ENCODE measurements at places on chromosomes 2 and 18.

DNA sequence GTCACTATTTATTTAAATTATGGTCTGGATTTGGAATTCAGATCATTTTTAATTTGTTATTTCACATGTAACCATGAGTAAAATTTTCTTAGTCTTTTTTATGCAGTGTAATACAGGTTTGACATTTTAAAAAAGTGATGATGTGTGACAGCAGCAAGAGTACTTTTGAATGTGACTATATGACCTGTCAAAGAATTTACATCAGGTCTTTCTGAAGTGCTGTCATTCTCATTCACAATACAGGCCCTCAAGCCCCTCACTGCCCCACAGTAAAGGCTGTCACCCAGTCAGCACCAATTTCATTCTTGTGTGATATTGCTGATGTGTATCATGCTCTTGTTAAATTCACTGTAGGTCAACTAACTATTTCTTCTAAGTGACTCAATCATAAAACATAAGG lies 364.2 kb downstream of the NUP35 start:
- DNase-seq: no peak

DNA sequence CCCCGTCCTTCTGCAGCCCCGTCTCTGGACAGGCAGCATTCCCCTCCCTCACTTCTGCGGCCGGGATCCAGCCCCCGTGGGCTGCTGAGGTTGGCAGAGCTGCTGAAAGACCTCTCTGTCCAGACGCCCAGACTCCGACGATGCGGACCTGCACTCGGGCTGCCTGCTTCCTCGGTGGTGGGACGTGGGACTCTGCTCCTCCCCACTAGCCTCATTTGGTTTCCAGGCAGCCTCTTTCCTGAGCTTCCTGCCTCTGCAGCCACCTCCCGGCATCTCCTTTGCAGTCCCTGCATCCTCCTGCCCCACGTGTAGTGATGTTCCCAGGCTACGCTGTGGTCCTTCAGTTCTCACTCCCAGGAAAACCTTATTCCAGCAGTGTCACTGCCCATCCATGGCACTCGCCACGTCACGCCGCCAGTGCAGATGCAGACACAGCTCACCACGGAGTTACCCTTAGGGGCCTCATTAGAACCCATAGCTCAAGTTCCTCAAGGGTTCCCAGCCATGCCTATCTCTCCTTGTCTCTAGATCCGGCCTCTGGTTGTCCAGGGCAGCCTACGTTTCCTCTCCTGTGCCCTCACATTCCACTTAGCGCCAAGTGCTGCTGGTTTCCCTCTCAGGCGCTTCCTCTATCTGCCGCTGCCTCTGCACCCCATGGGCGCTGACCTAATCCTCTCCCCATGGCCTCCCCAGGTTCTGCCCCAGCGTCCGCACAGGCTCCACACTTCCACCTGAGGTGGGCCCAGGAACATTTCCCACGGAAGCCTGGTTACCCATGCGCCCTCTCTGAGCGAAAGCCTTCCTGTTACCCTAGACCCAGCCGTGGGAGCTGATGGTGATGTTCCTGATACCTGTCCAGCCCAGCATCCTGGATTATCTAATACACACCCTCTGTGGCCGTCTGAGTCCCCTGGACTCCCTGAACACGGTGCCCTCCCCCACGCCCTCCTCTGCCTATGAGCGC lies 318.3 kb upstream of the MYT1L start:
- no peak for DNase-seq

DNA sequence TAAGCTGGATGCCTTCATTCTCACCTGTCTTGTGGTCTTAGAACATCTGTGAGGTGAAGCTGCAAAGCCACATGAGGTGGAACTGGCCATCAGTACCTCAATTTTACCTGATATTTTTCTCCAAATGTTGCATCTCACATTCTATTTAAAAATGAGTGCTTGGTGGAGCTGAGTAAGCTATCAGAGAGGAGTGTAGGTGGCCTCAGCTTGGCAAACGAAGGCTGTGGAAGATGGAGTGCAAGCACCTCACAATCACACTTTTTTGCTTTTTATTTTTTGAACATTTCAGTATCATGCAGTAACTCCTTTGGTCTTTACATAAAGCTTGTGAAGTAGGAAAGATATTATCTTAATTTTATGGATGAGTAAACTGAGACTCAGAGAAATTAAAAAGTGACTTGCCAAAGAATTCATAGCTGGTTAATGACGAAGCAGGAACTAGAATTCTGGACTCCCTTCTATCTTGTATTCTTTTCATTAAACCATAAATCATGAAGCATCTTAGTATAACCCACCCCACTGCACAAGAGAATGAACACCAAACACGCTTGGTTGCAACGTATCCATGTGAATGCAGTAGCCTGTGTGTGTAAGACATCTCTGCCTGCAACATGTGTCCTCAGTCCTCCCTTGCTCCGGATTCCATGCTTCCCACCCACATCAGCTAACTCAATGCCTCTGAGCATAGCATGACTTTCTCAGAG lies 27.2 kb downstream of the C2orf49 start:
- no peak for DNase-seq

DNA sequence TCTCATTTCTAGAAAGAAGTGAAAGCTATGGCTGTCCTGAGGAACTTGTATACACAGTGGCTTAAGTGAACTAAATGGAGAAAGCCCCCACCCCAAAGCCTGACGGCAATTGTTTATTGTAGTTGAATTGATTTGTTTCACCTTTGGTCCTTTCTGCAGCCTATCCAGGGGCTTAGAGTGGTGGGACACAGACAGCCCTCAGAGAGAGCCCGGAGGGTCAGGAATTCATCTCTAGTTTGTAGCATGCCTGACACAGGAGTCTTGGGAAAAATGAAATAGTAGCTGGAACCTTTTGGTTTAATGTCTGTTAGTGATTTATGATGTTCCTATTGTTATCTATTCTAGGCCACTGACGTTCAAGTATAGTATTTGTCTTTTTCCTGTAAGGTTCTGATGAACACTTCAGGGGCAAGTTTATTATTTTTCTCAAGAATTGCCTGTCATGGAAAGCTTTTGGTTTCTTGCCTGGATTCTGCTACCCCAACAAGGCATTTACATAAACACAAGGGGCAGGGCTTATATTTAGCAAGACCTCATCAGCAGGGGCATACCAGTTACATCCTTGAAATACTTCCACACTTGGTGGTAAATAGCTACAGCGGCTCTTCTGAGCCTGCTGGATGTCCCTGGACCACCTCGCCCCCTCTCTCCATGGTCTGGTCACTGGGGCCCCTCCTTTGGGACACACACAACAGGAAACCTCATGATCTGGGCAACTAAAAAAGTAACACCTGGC lies 44.4 kb downstream of the KCNE4 start:
- DNase-seq: no peak

GRCh38 chr2:220847006-220847405 lies 725.1 kb downstream of the EPHA4 start:
- DNase-seq: no peak

DNA sequence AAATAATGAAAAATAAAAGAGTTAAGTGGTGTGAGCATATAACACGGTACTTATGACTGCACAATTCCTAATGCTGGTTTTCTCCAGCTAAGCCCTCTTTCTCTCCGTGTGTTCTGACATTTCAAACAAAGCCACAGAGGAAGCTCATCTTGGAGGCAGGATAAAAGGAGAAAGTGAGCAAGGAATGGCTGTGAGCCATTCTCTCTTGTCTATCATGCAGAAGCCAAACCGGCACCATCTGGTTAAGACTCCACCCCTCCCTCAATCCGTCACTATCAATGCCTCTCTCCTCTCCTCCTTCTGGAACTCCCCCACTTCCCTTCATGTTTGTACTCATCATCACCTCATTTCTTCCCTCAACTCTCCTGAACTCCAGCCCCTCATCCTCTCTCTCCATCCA lies 210.4 kb downstream of the TMEM163 start:
- DNase-seq: no peak

GRCh38 chr18:66124394-66124793 lies 373.6 kb downstream of the CDH7 start:
- no peak for DNase-seq

DNA sequence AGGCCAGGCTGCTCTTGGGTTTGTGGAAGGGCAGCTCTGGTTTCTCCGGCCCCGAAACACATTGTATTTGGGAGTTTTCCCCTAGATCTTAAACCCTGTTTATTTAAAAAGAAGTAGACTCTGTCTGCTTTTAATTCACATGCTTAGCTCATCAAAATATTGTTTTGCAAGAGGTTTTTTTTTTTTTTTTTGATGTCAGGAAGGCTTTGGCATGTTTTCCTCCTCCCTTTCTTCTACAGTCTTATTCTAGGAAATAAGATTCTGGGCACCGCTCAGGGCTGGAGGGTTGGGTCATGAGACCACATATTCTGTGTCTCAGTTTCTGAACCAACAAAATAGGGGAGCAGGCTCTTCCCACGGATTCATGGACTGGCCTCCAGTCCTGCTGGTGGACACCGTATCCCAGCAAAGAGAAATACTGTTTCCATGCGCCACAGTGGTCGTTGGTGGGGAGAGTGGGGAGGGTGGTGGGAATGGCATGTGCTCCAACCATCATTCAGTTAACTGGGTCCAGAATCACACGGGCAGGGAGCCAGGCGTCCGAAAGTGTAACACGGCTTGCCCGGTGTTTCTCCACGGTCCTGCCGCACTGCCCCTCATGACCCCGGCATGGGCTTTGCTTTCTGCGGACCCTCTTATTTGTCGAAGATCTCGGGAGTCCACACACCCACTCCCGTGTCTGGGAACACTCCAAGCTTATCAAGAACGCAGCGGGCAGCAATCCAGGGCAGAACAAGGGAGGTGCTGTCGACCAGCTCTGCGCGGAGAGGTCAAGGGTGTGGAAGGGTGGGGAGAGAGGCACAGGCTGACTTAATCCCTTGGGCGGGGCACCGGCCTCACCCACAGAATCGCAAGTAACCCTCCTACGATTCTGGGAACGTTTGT lies 176.7 kb downstream of the GLI2 start:
- no peak for DNase-seq

DNA sequence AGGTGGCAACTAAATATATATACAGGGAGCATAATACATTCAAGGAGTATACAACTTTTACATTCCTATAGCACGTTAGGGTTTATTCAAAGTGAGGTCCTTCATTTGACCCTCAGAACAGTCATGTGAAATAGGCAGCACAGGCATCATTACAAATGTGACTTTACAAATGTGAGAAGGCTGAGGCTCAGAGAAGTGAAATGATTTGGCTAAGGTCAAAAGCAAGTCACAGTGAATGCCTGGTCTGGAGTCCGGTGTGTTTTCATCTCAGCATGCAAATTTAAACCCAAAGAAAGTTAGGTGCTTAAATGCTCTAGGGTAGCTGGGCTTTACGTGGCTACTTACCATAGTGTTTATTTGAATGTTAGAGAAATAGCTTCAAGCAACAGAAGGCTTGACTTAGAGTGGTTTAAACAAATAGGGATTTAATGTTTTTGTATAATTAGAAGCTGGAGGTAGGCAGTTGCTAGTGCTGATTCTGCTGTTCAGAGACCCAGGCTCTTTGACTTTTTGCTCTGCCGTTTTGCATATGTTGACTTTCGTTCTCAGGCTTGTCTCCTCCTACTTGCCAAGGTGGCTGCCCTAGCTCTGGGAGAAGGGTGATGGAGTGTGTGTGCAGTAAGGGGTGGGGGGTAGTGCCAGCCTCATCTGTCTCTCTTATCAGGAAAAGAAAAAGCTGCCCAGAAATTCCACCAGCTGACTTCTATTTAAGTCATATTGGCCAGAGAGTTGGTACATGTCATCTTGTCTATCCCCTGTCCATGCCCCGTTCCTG lies 89.2 kb downstream of the PLCL1 start:
- DNase-seq: no peak

DNA sequence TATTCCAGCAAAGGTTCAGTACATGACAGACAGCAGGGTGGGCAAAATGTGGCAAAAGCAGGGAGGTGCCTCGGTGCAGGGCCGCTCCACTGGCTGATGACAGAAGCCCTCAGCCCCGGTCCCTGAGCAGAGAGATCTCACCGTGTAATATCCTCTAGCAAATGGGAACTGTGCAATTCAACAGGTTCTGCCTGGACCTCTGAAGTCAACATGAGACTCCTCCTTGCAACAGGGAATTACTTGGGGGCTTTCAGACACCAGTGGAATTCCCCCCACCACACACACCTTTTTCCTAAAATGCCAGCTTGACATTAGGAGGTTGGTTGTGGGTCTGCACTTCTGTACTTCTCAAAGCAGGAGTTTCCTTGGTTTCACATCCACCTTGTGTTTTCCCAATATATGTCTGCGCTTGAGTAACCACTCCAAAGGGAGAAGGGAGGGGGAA lies 50.8 kb downstream of the SPRED2 start:
- no peak for DNase-seq

DNA sequence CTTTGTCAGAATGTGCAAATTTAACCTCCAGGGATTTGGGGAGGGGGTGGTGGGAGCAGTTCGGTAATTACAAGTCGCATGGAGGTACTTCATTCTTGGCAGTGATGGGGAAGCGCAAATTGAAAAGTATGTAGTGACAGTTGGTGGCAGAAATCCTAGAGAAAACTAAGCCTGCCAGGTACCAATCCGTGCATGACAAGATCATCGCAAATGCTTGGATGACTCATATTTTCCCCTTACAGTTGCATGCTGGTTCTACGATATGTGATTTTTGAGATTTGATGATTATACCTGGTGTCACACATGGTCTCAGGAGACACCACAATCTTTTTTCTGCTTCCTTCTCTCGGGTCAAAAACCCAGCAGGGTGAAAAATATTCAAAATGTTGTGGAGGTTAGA lies 479.7 kb upstream of the ID2 start:
- DNase-seq: no peak

DNA sequence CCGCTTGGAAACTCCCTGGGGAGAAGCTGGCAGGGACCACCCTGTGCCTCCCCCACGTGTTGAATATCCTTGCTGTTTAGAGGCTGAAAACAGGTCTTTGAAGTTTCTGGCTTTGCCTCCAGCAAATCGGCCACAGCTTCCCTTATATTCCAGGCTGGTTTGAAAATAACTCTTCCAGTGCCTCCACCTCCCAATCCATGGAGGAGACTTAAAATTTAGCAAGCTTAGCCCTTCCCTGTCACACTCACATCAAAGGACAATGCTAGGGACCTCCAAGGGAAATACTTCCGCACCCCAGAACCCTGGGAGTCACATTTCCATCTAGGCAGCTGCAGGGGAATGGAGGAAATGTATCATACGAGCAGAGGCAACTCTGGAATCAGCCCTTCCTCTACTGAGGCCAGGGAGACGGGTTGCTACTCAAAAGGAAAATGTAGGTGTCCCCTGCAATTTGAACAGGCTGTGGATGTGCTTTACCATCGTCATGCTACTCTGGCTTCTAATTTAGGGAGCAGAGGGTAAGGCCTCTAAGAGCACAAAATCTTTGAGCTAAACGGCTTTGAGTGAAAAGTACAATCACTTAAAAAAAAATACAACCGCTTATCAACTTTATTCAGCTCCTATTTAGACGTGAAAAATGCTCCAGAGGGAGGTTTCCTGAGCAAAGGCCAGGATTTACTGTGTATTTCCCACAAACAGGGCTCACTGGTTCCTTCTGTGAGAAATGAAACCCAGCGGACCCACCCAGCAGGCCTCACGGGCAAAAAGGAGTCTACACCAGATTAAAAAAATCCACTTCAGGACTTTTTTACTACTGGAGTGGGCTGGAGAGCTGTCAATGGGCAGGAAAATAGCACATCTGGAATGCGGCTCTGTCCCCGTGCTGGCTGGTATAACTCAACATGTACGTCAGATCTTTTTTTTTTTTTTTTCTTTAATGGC lies 49.4 kb upstream of the PKDCC start:
- DNase-seq: no peak

All from stimulated activated CD4-positive, alpha-beta T cell treated with anti-CD3 and anti-CD28 coated beads, Interleukin-1b, Interleukin-23, amount 100 ng/mL, for 48 hours (primary cell).